Stimulated activated CD4-positive, alpha-beta T cell treated with anti-CD3 and anti-CD28 coated beads, Interleukin-4, amount 100 ng/mL, for 1 hour (primary cell): ENCODE measurements at places on chromosomes 1 and 21.

GRCh38 chr1:31811605-31812004 is 4.2 kb downstream of the SPOCD1 start:
- no peak for DNase-seq

- no peak for DNase-seq
Observed at GRCh38 chr1:1187938-1188337, 14.3 kb downstream of the TTLL10 start.

- no peak for DNase-seq
Observed at GRCh38 chr1:62301726-62302390, 17.4 kb downstream of the KANK4 start.

- DNase-seq = no peak
Observed at GRCh38 chr1:180842491-180843275, 70.0 kb upstream of the KIAA1614 start.

GRCh38 chr21:17775431-17776126 is 43.6 kb downstream of the C21orf91 start:
- peak; percentile 44 for DNase-seq

DNA sequence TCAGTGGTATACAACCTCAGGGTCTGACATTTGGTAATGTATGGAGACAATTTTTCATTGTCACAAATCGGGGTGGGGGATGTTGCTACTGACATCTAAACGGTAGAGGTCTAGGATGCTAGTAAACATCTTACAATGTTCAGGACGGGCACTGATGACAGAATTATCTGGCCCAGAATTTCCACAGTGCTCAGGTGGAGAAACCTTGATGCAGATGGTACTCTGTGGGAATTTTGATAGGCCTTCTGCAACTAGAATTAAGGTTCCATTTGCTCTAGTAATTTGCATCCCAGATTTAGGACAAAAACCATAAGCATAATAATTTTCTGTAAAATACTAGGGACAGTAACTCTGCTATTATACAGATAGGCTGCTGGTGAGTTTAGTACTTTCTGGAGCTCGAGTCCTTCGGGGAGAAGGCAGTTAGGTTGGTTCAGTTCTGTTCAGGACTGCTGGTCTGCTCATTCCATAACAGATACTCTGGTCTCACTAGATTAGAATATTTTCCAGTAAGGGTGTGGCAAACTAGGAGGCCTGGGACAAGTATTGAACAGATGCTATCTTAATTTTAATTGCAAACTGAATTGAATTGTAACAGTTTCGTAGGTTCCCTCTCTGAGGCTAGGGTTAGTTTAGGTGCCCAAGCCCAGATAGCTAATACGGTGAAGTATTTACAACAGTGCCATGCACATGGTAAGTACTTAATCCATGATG is 11.4 kb downstream of the METTL13 start:
- DNase-seq = no peak

GRCh38 chr1:64540265-64540791 is 70.4 kb downstream of the CACHD1 start:
- DNase-seq = no peak

- no peak for DNase-seq
Observed at GRCh38 chr1:149844101-149844500, 55.3 kb upstream of the BOLA1 start.

GRCh38 chr1:225596736-225597135 is 56.2 kb downstream of the ENAH start:
- no peak for DNase-seq
